Activated naive CD4-positive, alpha-beta T cell (primary cell): ENCODE measurements at places on chromosomes 12 and 14.

DNA sequence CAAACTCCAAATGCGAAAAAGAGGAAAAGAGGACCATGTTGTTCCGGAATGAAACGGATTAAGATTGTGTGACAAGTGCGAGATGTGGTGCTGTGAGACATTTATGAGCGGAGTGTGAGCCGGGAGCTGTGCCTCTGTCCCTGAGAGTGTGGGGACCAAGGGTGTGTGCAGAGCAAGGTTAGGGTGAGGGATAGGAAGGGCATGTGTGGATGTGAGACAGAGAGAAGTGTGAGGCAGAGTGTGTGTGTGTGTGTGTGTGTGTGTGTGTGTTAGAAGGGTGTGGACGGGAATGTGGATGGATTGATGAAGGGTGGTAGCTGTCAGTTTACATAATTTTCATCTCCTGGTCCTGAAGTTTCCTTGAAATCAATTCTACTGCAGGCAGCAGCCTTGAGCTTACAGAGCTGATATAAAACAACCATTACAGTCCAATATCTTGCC lies 4.3 kb upstream of the OTX2 start:
- no peak for DNase-seq

- DNase-seq, result no peak
These were observed 703.6 kb upstream of the FLRT2 start for GRCh38 chr14:84826294-84826693.

DNA sequence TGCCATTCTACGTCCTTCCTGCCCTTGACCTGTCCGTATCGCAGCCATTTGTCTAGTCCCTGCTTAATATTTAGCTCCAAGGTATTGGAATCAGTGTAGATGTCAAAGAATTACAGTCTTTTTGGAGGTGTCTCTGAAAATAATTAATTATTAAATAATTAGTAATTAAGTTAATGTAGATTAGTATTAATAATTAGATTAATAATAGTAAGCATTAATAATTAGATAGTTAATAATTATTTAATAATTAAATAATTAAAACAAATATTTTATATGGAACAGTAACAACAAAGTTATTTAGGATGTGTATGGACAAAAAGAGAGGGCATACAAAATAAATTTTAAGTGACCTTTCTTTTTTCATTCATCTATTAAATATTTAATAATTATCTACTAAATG lies 639.6 kb downstream of the AACS start:
- no peak for DNase-seq

- no peak for DNase-seq
These were observed 84.4 kb upstream of the DHRS4 start for GRCh38 chr14:23869078-23869719.

GRCh38 chr14:63725786-63726460 lies 1.9 kb downstream of the SGPP1 start:
- no peak for DNase-seq

- no peak for DNase-seq
These were observed 33.9 kb downstream of the FOXN3 start for GRCh38 chr14:89382901-89383845.
